ENCODE measurements at places on chromosomes 5 and 9. TPM values are rescaled to one million over a fixed set of nuclear protein-coding genes. Genes with fewer than 3 reads are reported as not detected.

DNA sequence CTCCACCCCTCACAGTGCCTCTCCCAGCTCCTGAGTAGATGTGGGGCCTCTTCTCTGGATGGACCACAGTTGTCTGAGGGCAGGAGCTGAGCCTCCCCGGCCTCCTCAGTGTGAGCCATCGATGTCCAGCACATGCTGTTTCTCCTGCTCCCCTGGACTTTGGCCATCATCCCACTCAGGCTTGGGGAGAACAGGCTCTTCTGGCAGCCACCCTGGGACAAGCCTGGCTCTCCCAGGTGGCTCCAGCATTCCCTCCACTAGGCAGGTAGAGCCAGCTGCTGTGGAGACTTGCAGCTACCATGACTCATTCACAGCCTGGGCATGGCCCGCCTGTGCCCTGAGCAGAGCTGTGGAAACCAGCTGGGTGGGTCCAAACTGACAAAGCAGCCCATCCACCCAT, 77.0 kb downstream of the CSNK1A1 start:
- no peak for DNase-seq

FREM1 gene
- 1.7 TPM for total RNA-seq

DNA sequence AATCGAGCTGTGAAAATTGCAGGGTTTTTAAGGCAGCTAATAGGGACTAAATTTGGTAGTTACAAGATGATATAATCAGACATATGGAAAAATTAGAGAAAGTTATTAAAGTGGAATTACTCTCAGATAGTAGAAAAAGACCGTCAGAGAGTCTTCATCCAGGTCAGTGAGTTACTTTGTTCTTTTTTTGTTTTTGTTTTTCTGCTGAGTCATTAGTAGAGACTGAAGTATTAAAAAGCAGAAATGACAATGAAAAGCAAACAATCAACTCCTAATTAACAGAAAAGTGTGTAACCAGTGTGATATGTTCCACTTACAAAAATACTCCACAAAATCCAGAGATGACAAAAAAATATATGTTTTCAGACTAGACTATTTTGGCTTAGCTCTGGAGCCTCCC, 480.4 kb upstream of the COX7C start:
- DNase-seq, result no peak

SLC36A1 gene
- 117 TPM for total RNA-seq

PCDH1 gene
- total RNA-seq, result 7.9 TPM

DNA sequence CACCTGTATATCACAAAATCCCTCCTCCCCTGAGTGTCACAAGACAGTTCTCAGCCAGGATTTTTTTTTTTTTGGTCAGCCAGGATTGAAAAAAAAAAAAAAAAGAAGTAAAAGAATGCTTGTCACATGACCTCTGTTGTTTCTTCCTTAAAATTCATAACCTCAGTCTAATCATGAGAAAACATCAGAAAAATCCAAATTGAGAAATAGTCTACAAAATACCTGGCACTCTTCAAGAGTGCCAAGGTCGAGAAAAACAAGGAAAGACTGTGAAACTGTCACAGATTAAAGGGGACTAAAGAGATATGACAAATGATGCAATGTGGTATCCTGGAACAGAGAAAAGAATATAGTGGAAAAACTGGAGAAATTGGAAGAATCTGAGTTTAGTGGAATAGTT, 58.5 kb upstream of the SUB1 start:
- DNase-seq, result no peak

DNA sequence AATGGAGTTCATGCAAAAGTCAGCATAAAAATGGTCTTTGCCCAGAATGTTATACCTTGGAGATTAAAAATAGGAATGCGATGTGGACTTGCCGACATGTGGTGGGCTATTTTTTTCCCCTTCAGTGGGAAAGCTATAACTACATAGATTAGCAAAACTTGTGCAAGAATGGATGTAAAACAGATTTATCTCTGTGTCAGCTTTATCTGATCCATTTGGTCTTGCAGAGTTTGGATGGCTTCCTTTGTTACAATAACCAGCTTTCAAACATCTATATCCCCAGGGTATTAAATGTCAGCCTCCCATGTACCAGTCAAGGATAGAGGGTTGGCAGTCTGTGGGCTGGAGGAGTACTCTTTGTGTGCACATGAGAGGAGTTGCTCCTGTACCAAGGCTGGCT, 284.9 kb downstream of the TMEM38B start:
- DNase-seq, result no peak

GRCh38 chr5:169417676-169418075, 116.7 kb upstream of the SLIT3 start:
- no peak for DNase-seq

GRCh38 chr9:109779711-109780452, at the start of gene PALM2AKAP2:
Gene PALM2AKAP2 (plus strand): TSS chr9:109780198. CDS start chr9:109780489, 291 bp downstream.
- DNase-seq, result peak; percentile 84

GRCh38 chr5:65696892-65697291, 25.0 kb downstream of the SGTB start:
- DNase-seq, result no peak

DNA sequence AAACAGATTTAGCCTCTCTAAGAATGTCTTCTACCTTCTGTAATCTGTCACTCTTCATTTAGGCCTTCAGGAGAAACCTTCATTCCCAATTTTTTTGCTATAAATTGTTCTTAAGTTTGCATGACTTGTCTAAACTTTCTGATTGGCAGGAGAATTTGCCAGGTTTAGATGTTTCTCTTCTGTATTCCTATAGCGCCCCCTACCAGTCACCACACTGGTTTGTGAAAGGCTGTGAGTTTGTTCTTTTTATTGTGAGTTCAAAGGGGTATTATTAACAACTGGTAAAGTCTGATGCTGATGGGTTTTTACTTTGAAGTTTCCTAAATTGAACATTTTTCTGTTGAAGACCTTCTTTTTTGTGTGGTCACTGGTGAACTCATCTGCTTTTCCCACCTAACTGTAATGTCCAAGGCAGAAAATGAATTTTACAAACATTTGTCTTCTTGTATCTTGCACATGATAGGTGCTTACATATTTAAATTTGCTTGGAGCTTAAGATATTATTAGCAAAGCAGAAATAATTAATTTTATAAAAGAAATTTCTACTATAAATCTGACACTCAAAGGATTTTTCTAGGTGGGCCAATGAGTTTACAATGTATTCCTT, 18.4 kb upstream of the F2RL2 start:
- peak; percentile 73 for DNase-seq

DNA sequence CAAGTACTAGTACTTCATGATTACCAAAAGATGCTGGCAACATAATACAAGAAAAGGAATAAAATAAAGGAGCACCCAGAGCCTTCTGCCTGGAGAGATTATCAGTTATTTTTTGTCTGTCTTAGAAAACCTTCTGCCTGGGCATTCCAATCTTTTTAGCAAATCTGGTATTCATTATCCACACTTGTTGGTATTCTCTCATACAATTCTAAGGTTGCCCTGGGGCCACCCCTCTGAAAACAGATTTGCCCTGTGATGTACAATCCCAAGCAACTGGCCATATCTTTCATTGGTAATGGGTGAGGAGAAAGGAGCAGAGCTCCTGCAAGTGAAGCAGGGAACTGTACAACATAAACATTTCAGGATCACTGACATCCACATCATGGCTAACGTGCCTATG, 47.8 kb downstream of the WDR41 start:
- DNase-seq, result no peak

MZB1 gene
- total RNA-seq, result not detected

DNA sequence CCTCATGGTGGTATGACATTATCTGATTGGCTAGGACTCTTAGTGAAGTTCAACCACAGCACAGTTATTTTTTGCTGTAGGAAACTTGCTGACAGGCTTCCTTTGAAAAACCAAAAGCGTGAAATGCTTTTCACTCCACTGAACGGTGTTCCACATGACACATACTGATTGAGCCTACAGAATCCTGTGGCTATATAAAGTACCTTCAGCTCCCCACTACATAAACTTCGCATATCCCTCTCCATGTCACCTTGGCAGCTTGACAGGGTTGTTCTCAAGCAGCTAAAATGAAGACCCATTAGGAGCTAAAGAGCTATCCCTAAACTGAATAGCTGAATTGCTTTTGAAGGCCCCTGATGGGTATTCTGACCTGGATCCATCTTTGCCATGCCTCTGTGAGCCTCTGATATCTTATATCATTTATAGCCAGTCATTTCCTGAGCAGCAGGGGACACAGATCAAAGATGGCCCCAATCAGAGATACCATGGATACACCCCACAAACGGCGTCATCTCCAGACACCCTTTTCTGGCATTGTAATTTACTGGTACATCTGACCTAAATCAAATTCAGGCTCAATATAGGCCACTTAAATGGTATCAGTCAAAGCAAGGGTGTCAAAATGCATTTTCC, 91.5 kb downstream of the APBA1 start:
- DNase-seq, result no peak

DNA sequence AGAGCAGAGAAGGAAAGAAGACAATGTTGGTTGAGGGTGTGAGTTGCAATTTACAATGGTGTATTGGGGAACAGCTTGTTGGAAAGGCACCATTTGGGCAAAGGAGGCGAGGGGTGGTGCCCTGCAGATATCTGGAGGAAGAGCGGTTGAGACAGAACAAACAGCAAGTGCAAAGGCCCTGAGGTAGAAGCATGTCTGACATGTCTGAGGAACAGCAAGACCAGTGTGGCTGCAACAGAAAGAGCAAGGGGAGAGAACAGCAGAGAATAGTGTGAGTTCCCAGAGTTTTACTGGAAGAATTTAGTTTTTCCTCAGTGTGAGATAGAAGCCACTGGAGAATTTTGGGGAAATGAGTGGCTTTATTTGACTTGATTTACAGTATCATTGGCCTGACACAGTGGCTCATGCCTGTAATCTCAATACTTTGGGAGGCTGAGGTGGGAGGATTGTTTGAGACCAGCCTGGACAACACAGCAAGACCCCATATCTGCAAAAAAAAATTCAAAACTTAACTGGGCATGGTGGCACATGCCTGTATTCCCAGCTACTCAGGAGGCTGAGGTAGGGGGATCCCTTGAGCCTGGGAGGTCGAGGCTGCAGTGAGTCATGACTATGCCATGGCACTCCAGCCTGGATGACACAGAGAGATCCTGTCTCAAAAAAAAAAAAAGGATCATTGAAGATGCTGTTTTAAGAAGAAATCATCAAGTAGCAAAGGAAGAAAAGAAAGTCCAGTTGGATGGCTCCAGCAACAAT, 13.6 kb downstream of the CMBL start:
- no peak for DNase-seq

COL23A1 gene
- total RNA-seq, result 2.9 TPM

DNA sequence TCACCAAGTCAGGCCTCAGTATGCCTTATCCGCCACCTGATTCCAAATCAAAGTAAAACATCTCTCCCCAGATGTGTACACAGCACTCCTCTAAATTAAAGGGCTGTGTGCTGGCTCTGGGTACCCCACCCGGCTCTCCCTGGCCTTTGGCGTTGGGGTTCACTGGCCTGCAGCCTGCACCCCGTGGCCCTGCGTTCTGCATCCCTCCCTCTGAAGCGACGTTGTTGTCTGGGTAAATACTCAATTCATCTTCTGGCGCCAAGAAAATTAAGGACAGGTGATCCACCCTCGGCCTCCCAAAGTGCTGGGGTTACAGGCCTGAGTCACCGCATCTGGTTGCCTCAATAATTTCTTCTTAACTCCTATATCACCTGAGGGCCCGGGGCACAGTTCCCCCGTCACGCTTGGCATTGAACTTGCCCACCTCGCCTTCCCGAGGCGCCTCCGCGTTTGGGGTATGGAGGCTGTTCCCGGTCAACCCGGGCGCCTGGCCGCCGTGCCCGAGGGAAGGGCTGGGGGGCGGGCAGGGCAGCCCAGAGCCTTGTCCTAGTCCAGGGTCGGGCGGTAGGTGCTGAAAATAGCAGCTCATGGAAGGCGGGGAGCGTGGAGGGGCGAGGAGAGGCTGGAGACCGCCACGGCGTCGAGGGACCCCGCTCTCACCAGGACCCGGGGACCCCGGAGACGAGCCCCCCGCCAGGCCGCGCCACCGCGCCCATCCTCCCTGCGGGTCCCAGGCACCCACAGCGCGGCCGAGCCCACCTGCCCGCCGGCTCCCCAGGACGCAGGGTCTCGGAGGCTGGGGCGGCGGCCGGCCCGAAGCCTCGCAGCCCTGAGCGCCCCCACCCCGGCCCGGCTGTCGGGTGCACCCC, 531 bp downstream of the ABO start:
- DNase-seq, result no peak

DNA sequence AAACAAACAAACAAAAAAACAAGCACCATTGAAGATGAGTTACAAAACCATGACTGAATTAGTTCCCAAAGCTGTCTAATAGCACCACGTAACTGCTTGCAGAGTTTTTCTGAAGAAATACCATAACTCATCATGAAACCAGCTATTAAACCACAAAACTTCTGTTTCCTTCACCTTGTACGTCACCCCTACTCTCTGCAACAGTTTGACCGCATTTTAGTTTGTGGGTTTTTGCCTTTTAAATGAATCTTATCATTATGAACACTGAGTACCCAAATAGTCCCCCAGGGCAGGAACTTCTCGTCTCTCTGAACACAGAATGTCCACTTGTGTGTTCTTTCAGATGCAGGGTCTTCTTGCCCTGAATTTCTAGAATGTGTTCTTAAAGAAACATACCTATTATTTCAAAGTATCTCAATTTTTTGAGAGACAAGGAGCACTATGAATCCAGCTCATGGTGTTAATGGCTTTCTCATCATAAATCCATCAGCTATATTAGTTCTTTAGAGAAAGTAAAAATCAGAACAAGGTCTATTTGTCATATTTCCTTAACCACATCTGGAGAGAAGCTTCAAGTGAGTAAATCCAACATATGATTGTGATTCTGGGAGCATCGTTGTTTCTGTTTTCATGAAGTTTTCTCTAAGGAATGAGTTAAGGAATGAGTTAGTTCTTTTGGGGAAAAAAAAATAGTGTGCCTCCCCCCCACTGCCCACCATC, 210.6 kb downstream of the AUH start:
- no peak for DNase-seq

LHX6 gene
- 2.8 TPM for total RNA-seq

GRCh38 chr5:67748165-67748690, 467.3 kb upstream of the PIK3R1 start:
- no peak for DNase-seq

DNA sequence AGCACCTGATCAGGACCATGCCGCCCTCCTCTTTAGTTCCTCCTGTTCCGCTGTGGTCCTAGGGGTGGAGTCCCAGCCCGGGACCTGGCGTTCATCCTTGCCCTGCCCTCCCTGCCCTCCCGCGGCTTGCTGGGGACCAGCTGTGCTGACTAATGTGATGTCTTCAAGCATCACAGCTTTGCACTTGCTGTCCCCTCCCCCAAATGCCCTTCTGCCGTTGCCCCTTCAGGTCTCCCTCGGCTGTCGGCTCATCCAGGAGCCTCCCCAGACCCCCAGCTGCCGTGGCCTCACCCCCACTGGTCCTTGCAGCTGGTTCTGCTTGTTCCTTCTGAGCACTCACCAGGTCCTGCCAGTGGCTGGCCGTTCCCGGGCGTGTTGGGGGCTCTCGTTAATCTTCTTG, 19.9 kb downstream of the RXRA start:
- peak; percentile 55 for DNase-seq

ZNF474 gene
- 0.64 TPM for total RNA-seq

- DNase-seq, result no peak
Measured at GRCh38 chr5:127834554-127834953, 131.4 kb downstream of the CCDC192 start.

GRCh38 chr5:132295505-132296411, 1.6 kb downstream of the SLC22A4 start:
- no peak for DNase-seq

RABEPK gene
- 11.3 TPM for total RNA-seq
